ENCODE measurements at places on chromosomes 3 and 15.

DNA sequence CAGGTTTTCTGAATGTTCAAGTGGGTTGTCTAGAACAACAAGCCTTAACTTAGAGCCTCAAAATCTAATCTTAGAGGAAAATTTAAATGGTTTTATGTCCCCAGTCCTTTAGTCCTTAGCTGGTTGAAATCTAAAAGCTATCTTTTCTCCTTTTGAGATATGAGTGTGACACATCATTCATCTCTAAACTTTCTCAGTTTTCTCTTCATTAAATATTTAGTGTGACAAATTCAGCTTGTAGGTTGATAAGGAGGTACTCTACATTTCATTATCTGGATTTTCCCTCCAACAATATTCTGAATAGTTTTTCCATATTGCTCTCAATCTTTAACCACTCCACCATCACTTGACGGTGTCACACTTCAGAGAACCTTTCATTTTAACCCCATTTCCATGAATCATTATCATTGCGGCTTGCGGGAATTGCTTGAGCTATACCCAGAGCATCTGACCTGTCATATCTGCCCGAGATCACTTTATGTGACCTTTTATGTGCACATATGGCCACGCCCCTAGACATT, 16.1 kb upstream of the ATP8B4 start:
- DNase-seq, result no peak

GRCh38 chr15:64251658-64252057, 88.8 kb upstream of the PPIB start:
- DNase-seq, result no peak

- no peak for DNase-seq
Measured at GRCh38 chr3:155772801-155773200, 27.9 kb upstream of the PLCH1 start.

DNA sequence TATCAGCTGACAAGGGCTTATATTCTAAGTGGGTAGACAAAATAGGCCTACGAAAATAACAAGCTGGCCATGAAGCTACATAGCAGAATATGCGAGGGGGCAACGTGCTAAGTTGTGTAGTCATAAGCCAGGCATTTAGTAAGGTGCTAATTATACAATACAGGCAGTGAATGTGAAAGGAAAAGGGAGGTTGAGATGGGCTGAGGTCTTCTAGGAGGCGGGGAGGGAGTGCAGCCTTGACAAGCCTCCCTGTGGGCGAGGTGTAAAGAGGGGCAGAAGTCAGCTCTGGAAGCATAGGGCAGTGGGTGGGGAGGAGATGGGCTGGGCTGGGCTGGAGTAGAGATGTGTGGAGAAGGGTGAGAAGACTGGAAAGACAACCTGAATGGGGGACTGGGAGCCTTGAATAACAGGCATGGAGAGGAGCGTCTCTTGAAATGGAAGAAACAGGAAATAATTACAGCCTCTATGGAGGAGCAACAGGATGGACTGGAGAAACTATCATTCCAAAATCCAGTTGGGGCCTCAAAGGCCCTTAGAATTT, 1.2 kb downstream of the TIGIT start:
- DNase-seq, result no peak

DNA sequence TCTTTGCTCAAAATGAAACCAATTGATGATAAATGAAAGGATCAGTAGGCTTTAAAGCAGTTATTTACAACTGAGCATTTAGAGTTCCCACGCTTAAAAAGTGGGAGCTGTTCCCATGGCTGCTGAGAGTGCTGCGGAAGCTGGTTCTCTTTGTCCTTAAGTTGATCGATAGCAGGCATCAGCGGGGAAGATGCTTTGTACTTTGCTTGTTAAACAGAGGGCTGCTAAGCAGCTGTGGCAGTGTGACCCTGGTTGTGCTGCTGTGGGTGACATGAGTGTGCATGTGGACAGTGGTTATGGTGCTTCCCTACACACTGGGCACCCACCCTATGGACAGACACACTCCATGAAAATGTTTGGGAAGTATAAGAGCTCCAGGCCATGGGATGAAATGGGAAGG, 96.3 kb downstream of the PTPRG start:
- no peak for DNase-seq

- DNase-seq, result no peak
Measured at GRCh38 chr3:24905266-24905665, 410.6 kb upstream of the THRB start.

DNA sequence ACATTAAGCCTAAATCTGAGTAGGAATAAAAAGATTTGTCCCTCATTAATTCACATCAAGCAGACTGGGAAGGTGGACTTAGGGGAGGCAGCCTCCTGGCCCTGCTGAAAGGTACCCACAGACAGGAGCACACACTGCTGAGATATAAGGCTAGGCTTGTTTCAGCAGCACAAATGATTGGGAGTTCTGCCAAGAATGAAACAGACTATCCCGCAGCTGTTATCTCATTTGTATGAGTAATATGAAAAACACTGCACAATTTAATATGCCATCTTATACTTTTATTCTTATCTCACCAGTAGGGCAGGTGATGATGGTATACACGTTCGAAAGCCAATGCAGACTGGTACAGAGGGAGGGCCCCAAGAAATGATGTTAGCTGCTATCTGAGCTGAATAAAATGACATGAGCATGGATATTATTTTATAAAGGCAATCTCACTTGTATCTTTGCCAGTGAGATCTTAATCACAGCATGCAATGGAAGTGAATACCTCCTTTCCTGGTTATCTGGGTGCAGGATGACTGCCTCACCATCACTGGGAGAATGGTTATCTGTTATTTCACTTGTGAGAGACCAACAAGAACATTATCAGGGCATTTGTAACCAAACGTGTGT, 258.7 kb upstream of the PPP2R3A start:
- DNase-seq, result no peak

DNA sequence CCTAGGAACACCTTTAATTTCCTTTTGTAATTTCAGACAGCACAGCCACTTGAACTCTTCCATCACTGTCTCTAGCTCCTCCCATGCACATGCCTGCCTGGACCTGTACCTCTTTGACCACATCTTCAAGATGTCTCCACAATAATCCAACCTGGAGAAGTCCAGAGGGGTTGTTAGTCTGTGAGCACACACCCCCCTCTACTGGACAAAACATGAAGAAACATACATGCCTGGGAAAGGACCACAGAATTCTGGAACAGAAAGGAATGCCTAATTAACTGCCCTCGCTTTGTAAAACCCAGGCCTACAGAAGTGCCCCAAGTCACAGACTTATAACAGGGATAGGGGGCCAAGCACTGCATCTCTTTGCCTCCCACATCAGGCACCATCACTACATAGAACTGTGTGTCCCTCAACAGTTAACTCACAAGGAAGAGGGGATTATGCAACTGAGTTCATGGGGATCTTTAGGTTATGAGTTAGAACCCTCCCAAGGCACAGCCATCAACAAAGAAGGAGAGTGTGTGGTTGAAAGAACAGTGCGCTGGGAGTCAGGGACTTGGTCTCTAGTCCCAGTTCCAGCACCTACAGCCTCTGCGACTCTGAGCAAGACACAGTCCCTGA, 61.7 kb downstream of the FMN1 start:
- no peak for DNase-seq

GRCh38 chr3:54800478-54800877, 127.4 kb downstream of the LRTM1 start:
- DNase-seq, result no peak

- no peak for DNase-seq
Measured at GRCh38 chr3:160886421-160886820, 130.4 kb downstream of the PPM1L start.

DNA sequence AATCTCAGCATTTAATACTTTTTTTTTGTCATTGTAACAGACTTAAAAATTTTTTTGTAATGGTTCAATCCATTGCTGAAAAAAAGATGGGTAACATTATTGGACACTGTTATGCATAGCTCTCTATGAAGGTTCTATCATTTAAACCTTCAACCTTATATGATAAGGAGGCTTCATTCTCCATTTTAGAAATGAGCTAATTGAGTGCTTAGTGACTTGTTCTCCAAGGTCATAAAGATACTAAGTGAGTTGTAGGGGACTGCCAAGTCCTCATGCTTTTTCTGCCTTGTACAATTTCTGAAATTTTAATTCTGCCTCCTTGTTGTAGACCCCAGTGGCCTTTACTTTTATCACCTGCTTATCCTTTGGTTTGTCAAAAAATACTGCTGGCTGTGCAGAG, 56.7 kb downstream of the MGA start:
- no peak for DNase-seq

DNA sequence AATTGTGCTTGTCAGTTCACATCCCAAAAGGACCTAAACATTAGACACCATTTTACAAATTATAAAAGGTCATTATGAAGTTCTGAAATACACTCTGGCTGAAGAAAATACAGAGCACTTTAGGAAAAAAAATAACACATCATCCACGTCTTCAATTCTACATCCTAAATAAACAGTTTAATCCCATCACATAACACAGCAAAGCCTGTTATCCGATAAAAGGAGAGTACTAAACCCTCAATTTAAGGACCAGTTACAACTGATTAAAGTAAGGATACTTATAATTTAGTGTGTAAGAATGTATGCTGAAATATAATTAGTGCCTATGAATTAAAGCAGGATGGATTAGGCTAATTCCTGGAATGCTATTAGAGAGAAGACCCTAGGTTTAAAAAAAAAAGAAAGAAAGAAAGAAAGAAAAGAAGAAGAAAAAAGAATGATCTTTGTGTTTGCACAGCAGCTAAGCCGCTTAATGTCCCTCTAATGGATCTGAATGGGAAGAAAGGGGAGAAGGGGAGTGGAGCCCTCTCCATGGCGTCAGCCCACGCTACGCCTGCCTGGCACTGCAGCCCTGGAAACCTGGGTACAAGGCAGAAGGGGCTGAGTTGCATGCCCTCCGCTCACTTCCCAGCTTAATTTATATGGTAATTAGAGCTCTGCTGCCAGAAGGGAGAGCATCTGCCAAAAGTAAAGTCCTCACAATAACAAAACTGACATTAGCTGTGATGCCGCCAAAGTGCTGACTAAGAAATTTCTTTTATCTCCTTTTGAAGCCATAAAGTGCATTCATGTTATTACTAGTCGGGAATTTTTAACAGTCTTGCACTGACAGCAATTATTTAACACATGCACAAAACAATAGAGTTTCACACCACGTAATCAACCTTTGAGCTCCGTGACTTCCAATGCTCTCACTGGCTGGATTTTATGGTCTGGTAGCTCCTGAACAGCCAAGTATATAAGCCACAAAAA, 90.0 kb downstream of the FSIP1 start:
- no peak for DNase-seq

- DNase-seq, result no peak
Measured at GRCh38 chr3:188230962-188231361, 77.0 kb downstream of the LPP start.

DNA sequence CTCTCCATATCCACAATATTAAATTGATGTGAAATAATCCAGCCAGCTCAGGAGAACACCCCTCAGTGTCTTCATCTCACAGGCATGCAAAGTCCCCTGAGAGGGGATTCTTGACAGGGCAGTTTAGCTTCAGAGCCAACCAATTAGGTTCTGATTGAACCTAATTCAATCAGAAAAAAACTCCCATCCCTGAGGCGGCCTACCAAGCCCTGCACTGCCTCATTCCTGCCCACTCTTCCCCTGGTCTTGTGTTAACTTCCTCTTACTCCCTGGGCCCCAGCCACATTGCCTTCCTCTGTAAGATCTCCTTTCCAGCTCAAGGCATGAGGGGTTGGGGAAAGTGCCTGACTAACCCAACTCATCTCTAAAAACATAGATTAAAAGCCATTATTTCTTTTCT, 46.1 kb downstream of the FRMD4B start:
- DNase-seq, result no peak

GRCh38 chr15:77691607-77692006, 58.9 kb upstream of the LINGO1 start:
- DNase-seq, result no peak

DNA sequence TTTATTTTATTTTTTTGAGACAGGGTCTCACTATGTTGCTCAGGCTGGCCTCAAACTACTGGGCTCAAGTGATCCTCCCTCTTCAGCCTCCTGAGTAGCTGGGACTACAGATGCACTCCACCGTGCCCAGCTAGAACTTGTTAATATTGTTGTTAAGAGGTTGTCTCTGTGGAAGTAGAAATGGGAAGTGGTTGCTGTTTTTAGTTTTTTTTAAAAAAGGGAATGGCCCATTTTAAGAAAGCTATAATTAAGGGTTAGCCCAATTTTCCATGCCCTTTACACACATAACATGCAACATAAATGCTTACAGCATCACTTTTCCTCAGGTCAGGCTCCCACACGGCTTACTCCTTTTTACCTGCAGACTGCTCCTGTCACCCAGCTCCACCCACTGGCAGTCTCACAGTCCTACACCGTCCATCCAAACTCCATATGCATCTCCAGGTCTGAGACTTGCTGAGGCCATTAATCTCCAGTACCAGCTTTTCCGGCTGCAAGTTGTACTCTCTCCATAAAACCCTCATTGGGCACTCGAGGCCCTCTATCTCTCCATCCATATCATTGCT, 19.8 kb downstream of the MORC1 start:
- DNase-seq, result no peak

- no peak for DNase-seq
Measured at GRCh38 chr3:33139996-33140395, 26.2 kb downstream of the CRTAP start.

- DNase-seq, result no peak
Measured at GRCh38 chr3:178083906-178084866, 452.1 kb upstream of the KCNMB2 start.

GRCh38 chr3:188749010-188749617, 422.7 kb upstream of the TPRG1 start:
- DNase-seq, result no peak

DNA sequence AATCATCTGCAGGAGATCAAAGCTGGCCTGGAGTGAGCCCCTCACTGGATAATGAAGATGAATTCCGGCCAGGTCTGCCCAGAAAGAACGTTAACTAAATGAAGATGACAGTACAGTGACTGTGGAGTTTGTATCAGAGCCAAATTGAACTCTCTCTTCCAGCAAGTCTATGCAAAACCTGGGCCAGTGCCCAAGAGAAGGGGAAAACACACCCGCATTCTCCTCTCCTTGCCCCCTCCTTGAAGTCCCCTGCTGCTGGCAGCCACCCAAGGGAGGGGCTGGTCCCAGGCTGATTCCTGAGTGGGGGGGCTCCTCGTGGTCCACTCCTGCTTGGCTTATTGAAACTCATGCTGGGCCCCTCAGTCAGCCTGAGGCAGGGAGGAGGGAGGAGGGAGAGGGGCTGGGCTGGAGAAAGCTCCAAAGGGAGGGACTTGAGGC, 155.7 kb downstream of the RAB11A start:
- no peak for DNase-seq

DNA sequence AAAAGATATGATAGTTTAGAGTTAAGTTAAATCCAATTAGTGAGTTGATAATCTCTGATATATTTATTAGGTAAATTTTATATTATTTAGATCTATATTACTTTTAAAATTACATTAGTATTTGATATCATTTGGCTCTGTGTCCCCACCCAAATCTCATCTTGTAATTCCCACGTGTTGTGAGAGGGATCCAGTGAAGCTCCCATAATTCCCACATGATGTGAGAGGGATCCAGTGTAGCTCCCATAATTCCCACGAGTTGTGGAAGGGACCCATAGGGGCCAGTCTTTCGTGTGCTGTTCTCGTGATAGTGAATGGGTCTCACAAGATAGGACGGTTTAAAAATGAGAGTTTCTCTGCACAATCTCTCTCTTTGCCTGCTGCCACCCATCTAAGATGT, 1183.6 kb downstream of the NSUN3 start:
- no peak for DNase-seq
